ENCODE measurements at places on chromosomes 4 and X.

DNA sequence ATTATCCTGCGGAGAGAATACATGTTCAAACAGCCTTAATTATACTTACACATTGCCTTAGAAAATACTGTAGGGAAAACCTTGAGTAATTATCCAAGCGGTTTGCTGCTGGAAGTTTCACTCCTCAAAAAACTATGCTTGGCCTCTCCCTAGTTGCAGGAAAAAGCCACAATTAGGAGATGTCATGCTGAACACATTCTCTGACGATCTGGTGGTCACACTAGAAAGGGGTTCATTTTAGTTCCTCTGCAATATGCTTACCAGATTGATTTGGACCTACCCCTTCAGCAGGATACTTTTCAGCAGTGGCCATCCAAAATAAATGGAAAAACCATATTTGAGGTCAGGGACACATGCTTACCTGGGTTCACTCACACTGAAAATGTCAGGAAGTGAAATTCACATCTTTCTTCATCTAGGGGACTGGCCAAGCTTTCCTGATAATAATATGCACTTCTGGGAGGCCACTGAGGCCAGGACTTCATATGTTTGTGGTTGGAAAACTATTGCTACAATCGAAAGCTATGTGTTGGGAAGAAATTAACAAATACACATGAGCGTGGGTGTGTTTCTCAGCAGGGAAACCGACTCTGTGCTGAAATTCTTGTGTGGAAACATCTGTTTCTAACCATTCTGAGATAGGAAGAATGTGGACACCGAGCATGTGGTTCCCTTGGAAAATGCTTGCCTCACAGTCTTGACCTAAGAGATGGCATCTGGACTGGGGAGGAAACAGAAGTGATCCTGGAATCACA, 68.8 kb downstream of the ATXN3L start:
- no peak for DNase-seq

GRCh38 chr4:87919941-87920340, 55.6 kb upstream of the SPP1 start:
- DNase-seq: no peak

- no peak for DNase-seq
These were observed 124.2 kb upstream of the MBNL3 start for GRCh38 chrX:132612821-132613564.

DNA sequence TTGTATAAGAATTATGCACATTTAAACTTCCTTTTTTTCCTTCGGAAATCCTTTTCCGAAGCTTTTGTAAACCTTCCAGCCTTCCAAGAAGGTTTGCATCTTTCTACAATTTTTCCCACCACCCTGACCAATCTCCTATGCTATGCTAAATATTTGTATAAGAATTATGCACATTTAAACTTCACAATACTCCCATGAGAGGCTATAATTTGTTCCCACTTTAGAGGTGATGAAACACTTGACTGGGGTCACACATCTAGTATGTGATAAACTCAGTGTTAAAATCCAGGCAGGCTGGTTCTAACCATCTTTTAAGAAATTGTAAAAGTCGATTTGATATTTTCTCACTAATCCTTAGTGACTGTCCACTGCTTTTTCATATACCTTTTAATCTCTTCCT, 22.1 kb downstream of the NUDT6 start:
- DNase-seq: no peak

- no peak for DNase-seq
These were observed 523.1 kb downstream of the IQCM start for GRCh38 chr4:149292425-149293007.

DNA sequence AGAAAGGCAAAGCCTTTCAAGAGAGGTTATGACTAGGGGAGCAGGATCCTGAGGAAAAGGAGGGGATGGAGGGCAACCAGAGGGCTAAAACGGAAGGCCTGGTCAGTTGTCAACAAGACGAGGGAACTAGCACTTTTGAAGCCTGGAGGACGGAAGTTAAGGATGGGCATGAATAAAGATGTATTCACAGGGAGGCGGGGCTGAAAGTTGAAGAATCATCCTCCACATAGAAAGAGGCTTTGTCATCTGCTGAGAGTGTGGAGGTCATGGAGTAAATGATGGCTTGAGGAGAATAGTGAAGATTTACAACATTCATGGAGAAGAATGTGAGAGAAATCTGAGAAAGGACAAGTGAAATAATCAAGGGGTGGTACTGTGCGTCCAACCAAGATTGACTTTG, 137.5 kb downstream of the MAGEB17 start:
- DNase-seq: no peak

DNA sequence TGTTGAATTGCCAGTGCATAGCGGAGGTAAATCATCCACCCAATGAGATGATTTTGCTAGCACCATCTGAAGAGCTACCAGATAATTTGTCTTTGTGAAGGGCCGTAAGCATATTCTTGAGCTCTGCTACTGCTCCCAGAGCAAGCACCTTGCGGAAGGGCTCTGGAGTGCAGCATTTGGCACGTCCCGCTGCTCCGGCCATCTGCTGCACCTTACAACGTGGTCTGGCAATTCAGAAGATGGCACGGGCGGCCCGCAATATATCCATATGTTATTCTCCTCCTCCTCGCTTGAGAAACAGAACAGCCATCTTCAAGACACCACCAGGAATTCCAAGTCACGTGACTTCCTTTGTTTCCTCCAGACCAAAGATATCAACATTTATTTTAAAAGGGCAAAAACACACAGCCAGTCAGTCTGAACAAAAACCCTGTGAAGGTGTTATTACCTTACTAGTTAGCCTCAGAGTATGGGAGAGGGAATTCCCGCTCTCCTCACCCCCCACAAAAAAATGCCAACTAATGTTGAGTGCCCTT, 1095.7 kb upstream of the TENM3 start:
- no peak for DNase-seq

DNA sequence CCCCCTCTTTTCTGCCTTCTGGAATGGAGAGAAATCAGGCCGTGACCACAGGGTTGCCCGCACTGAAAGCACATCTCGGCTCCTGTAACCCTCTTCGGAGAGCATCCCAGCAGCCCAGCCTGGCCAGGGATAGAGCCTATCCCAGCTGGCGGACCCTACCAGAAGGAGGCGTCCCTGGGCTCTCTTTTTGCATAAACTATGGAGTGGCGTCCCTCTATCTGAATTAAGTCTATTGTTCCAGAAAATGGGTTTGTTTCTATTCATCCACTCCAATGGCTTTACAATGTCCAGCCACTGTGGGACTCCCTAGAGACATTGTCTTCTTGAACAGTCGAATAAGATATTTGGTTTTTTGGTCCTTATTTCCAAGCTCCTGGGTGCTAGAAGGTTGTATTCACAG, 689 bp upstream of the NHSL2 start:
- no peak for DNase-seq

DNA sequence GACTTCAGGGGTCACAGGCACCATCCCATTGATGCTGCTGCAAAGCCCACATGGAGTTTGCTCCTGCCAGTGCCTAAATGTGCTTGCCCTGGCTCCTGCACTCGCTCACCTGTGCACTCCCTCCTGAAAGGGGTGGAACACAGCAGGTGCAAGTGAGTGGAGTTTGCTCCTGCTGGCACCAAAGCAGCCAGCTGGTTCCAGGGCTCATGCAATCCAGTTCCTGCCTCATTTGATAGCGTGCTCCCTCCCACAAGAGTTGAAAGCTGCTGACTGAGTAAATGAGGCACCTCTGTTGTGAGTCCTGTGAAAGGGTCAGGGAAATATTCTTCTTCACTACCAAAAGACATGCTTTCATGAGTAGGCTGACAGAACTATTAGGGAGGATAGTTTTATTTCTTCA, 30.5 kb downstream of the CXCL8 start:
- DNase-seq: no peak

DNA sequence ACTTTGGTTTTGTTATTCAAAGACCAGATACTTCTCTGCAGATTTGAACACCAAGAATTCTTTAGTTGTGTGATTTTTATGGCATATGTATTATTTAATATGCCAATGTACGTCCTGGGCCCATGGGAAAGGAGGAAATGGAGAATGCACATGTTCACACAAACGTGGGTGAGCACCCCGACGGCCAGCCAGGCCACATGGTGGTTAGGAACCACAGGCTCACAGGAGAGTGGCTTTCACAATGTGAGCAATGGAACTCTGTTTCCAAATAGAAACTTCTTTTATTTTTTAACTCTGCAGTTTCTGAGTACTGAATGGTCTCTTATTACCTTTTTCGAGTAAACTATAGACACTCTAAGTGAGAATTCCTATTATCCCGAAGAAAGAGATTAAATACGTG, 58.0 kb upstream of the UNC5C start:
- DNase-seq: no peak

- no peak for DNase-seq
These were observed 9.2 kb downstream of the HNRNPH2 start for GRCh38 chrX:101417190-101417589.

DNA sequence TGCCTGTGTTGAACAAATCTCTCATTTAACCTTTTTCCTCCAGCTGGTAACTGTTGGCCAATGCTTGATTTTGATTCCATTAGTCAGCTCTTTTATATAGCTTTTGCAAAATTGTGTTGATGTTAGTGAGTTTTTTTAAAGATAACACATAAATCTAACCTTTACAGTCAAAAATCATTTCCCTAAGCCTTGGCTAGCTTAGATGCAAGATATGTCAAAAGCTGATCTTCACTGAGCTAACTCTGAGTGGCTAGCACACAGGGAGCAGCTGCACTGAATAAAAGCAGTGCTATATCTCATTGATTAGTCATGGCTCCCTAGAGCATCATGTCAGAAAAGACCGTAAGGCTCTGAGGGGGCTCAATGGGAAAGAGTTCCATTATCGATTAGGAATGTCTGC, 78.7 kb downstream of the PPARGC1A start:
- no peak for DNase-seq

GRCh38 chr4:139740531-139741041, 75.0 kb downstream of the MGST2 start:
- DNase-seq: no peak

Measured in NT2/D1 (cell line).